ENCODE measurements at places on chromosomes 2 and 18.

- no peak for DNase-seq
These were observed 274.5 kb downstream of the TSN start for GRCh38 chr2:122029945-122030344.

DNA sequence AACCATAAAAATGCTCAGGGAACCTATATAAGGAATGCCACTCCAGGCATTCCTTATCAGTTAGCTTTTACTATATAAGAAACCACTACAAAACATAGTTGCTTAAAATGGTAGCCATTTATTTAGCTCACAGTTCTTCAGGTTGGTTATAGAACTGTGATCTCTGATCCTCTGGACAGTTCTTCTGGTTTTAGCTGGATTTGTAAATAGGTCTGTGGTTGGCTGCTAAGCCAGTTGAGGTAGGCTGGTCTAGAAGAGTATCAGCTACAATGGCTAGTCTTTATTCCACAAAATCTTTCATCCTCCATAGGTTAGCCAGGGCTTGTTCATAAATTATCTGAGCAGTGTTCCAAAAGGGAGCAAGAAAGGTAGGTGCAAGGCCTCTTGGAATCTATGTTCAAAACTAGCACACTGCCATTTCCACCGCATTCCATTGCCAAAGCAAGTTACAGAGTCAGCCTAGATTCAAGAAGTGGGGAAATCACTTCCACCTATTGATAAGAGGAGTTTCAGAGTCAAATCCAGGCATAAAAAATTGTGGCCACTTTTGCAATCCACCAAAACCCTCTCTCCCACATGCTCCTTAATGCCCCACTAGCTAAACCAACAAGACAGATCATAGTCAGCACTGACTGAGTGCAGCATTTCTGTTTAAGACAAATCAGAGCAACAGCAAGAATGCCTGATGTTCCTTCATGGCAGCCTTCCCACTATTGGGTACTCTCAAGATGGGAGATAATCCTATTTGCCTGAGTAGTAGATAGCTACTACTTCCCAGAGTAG lies 146.4 kb downstream of the IRS1 start:
- no peak for DNase-seq

DNA sequence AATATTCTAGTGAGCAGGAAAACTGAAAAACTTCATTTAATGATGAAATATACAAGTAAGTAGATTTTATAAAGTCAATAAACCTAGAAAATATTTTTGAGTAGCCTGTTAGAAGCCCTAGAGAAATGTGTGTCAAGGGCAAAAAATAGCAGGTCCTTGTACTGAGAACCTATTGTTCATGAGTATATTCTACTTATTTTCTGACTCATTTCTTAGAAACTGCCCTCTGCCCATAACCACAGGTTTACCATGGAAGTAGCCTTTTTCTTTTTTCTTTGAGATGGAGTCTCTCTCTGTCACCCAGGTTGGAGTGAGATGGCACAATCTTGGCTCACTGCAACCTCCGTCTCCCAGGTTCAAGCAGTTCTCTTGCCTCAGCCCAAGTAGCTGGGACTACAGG lies 19.4 kb upstream of the SELENOI start:
- no peak for DNase-seq

DNA sequence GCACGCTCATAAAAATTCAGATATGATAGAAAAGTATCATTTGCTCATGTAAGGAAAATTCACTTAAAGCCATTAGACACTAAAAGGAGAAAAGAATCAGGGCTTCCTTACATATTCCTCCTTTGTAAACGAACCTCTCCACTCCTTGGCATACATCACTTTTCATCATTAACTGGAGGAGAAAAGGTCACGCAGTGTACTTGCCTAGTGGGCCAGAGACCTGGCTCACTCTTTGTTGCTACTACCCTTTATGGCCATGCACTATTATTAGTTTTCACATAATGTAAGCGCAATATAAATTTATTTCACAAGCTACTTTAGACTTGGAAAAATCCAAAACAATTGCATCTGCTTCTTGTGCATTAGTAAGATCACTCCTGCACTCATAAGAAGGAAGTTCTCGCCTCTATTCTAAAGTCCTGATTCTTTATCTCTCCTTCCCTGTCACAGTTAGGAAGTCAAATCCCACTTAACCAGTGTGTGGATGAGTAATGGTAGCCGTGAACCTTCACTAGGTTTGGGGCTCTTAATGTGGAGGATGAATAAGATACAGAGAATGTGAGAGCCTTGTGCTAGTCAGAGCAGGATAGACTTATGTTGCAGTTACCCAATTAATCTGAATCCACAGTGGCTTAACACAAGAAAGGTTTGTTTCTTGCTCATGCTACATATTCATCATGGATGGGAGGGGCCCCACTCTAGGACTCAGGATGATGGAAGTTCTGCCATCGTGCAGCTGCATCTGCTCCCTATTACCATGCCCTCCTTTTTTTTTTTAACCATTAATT lies 115.0 kb upstream of the GLS start:
- no peak for DNase-seq

DNA sequence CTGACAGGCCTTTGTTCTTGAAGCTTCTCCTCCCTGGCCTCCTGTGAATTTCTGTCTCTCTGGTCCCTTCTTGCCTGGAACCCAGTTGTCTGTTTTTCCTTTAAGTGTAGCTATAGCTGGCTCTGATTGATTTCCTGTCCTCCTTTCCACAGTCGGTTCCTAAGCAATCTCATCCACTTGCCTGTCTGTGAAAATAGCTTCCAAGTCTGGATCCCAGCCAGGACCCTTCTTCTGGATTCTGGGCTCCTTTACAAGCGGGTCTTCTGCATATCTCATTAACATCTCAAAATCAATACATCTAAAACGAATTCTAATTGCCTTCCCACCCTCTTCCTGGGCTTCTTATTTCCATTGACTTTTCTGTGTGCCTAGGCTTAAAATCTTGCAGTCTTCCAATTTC lies 124.9 kb downstream of the DAW1 start:
- DNase-seq, result no peak

DNA sequence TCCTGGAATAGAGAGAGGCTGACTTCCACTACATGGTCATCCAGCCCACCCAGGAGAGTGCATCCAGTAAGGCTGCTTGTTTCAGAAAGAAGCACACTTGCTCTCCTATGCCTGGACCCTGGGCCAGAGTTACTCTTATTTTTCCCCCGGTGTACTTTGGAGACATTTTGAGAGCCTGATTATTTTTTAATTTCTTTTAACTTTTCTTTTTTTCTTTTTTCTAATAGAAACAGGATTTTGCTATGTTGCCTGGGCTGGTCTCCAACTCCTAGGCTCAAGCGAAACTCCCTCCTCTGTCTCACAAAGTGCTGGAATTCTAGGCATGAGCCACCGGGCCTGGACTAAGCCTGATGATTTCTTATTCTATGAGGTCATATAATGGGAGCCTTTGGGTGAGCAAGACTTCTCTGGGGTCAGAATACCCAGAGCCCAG lies 62.2 kb downstream of the RPL37A start:
- DNase-seq, result no peak

DNA sequence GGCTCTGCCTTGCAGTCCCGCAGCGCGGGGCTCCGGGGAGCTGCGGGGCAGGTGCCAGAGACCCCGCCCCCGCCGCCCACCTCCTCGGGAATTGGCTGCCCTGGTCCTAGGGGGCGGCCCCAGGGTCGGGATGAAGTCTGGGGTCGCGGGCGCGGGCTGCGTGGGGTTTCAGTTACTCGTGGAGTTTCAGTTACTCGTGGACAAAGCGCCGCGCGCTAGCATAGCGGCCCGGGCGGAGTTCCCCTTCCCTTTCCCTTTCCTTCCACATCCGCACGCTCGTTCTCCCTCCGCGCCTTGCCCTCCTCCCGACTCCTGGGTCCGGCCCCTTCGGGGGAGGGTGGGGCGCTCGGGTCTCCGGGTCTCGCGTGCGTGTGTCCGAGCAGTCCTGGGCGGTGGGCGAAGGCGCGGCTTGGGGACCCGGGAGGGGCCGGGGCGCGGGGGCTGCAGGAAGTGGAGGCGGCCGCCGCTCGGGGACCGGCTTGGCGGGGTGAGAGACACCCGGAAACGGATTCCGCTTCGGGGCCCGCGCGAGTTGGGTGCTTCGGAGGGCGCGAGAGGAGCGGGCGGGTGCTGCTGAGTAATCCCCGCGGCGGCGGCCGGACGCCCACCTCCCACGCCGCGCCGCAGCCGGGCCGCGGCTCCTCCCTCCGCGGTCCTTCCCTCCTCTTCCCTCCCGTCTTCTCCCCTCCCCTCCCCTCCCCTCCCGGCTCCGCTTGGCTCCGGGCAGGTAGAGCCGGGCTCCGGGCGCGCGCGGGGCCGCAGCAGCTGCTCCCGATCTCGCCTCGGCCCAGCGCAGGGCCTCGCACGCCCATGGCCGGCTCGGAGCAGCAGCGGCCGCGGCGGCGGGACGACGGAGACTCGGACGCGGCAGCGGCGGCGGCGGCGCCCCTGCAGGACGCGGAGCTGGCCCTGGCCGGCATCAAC lies at the start of gene TTC39C:
Gene TTC39C (plus strand): TSS at position 693 of the 924 bp plus-strand sequence. CDS start 118 bp downstream, at position 811.
- DNase-seq, result no peak

DNA sequence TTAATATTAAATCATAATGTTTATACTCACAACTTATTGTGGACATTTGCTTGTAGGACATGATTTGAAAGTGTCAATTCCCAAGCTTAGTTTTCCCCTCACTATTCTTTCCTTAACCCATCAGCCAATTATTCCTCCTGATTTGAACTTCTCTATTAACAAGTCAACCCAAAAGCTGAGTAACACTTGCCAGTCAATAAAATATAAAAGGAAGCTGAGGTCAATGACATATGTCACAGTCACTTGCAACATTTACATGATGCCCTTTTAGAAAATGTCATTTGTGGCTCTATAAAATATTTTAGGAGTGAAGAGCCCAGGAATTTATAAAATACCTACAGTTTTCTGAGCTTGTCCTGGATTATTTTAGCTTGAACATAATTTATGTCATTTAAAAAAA lies 7.2 kb downstream of the CCDC68 start:
- no peak for DNase-seq

DNA sequence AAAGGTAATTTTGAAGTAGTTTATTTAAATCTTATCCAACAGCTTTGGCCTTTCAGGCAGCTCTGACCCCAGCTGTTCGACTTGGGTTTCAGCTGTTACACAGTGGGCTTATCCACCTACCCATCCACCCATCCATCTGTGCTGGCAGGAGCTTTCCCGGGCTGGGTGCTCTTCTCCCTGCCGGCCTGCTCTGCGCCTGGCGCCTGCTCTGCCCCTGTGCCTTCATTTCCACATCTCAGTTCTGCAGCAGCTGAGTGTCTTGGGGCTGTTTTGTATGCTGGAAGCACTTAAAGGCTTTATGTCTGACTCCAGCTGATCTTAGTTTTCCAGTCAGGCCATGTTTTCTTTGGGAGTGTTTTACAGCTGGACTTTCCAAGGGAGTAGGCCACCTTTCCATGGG lies 24.2 kb downstream of the LDLRAD4 start:
- no peak for DNase-seq

GRCh38 chr2:83874712-83875430 lies 584.2 kb downstream of the SUCLG1 start:
- no peak for DNase-seq

GRCh38 chr2:100809506-100809905 lies 10.4 kb upstream of the NPAS2 start:
- no peak for DNase-seq

DNA sequence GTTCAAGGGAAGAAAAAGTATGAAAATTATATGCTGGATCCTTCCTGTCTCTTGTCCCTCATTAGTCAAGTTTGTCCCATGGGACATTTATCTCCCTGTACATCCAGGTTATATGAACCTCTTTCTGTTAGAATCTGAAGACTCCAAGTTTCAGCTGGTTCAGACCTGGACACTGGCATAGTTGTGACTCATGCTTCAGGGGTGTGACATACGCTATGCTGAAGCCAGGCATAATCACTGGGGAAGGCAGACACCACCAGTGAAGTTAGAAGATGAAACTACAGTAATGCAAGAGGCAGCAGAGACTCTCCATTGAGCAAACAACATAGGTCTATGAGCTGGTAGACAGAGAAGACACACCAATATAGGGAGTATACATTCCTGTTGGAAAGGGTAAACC lies 269.7 kb upstream of the SLC8A1 start:
- DNase-seq, result no peak

DNA sequence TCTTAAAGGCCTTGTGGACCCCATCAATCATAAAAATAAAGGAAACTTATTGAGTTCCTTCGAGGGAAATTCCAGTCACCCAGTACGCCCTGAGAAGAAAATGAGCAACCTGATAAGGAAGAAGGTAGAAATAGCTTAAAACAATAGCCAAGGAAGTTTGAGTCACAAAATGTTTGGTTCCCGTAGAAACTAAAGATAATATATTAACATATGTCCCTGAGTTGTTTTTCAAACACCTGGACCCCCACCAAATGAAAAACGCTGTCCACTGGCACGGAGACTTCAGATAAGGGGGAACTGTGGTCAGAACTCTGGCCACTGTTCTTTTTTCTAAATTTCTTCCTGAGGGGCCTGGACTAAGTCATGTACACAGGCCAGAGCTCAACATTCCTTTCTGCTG lies 669.1 kb downstream of the ADCYAP1 start:
- no peak for DNase-seq

- DNase-seq, result no peak
These were observed 138.1 kb downstream of the SETBP1 start for GRCh38 chr18:44818668-44819403.

DNA sequence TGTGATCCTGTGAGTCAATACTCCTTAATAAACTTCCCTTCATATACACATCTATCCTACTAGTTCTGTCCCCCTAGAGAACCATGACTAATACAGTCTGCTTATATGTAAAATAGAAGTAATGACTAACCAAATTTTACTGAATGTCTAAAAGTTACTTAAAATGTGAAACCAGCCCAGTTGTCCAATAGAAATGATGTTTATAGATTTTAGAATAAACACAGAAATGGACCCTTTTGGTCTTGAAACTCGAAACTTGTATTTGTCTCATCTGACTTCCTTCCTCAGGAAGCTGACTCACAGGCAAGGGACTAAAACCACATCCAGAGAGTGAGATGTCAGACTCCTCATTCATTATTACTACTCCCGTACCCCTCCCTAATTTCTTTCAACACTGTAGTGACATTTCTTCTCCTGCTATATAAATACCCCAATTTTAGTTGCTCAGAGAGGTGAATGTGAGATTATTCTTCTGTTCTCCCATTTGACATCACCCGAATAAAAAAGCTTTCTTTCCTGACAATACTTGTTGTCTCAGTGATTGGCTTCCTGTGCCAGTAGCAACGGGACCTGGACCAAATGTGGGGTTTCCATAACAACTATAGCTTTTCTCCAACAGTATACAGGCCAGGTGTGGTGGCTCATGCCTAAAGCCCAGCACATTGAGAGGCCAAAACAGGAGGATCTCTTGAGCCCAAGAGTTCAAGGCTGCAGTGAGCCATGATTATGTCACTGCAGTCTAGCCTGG lies 486.0 kb downstream of the ERBB4 start:
- no peak for DNase-seq

GRCh38 chr2:88859461-88859860 lies 168.0 kb downstream of the RPIA start:
- no peak for DNase-seq

Measured in NCI-H2107 (cell line).